HuH-7 (cell line): ENCODE measurements at places on chromosomes 12 and 14.

DNA sequence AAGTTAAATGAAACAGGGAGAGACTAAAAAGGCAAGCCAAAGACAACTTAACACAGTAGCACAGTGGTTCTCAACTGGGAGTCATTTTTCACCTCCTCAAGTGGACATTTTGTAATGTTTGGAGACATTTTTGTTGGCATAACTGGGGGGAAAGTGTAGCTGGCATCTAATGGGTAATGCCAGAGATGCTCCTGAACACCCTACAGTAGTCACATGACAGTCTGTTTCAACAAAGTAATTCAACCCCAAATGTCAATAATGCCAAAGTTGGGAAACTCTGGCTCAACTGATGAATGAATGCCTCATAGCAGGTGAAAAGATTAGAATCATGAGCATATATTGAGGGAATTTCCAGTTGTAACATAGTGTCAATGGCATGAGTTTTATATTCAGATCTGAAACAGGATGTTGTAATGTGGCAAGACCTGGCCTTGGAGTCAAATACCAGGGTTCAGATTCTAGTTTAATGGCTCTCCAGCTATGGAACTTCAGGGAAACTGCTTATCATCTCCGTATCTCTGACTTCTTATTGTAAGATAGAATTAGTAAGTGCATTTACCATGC is 2.4 kb upstream of the OR4K5 start:
- DNase-seq = peak; percentile 11

- no peak for DNase-seq
Observed at GRCh38 chr14:103127356-103127755, 4.1 kb downstream of the TNFAIP2 start.

GRCh38 chr14:59376686-59377085 is 88.5 kb downstream of the GPR135 start:
- DNase-seq = no peak

DNA sequence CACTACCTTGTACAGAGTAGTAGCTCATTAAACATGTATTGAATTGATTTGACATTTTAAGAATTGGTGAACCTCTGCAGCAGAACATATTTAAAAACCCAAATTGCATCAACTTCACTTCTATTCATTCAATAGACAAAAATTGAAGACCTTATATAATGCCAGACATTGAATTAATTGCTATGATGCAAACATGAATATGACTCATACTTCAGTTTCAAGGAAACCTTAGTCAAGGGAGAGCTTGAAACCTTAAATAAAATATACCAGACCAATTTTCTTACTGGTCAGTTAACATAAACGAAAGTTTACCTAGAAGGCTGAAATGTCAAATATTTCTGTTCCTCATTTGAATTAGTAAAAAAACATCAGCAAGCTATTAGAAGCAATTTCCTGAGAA is 5.0 kb upstream of the MGAT4C start:
- no peak for DNase-seq
